ENCODE measurements at places on chromosomes 12 and 14. TPM values are rescaled to one million over a fixed set of nuclear protein-coding genes. Genes with fewer than 3 reads are reported as not detected.

The STAC3 gene
- total RNA-seq, result 2.1 TPM

The NUDT4 gene
- total RNA-seq, result 54.9 TPM

- H3K27me3 ChIP-seq, result no peaks in the 10 kb centered on the region
- H3K4me3 ChIP-seq, result no peak overlapping the region
- H3K4me1 ChIP-seq, result peaks cover 38% of the 10 kb centered on the region
- DNase-seq, result peak; percentile 46
- H3K27ac ChIP-seq, result peak overlapping the region; percentile 7
- peaks cover 1% of the 10 kb centered on the region for H3K36me3 ChIP-seq
Measured at GRCh38 chr12:46377678-46378077, 5.1 kb upstream of the SLC38A2 start.

The RPL10L gene
- not detected for total RNA-seq
